ENCODE measurements at places on chromosomes 1 and 21.

- no peak for DNase-seq
Observed at GRCh38 chr1:55974714-55975441, 604.5 kb downstream of the PLPP3 start.

GRCh38 chr1:158327481-158327880, 3.9 kb downstream of the CD1B start:
- no peak for DNase-seq

GRCh38 chr21:17427157-17427556, 85.7 kb upstream of the CXADR start:
- DNase-seq, result no peak

- DNase-seq, result no peak
Observed at GRCh38 chr1:89200663-89201062, 1.9 kb upstream of the GBP4 start.

GRCh38 chr1:41341772-41342562, 19.3 kb upstream of the FOXO6 start:
- DNase-seq, result no peak

DNA sequence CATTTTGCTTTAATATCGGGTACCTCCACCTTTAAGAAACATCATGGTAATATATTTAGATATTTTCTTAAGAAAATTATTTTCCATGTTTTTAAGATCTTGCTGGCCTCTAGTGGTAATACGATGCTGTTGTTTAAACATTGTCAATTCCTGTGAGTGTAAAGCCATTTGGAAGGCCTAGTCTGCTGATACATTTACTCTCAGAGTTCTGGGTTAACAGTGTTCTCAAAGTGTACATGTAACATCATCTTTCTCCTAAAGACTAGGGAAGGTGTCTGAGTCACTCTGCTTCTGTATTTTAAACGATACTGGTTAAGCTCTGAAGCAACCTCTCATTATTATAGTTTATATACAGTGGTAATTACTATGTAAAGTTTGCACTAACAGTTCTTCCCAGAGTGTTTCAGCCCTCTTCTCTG, 189.1 kb downstream of the RASAL2 start:
- DNase-seq, result no peak

DNA sequence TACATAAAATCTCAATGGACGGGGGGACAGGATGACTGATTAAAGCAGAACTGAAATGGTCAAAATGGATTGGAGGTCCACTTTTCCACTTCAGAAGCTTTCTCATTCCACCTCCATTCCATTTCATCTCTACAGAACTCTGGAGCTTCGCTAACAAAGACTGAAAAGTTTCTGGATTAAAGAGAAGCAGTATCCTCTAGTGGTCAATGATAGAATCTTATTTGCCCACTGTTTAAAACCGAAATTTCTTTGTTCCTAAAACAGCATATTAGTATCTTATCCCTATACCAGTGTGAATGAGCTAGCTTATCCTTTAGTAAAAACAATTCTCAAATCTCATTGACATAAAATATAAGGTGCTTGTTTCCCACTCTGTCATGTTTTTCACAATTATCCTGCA, 890.6 kb downstream of the KCNT2 start:
- DNase-seq, result no peak

DNA sequence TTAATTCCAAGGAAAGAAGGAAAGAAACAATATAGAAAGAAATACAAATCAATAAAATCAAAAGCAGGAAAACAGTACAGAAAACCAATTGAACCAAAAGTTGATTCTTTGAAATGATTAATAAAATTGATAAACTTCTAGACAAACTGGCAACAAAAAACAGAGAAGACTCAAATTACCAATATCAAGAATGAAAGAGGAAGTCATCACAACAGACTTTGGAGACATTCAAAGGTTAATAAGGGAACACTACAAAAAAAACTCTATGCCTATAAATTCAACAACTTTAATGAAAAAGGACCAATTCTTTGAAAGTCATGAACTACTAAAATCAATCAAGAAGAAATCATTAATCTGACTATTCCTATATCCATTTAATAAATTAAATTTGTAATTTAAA, 329.3 kb upstream of the NR5A2 start:
- no peak for DNase-seq

- no peak for DNase-seq
Observed at GRCh38 chr1:20209471-20209870, 23.2 kb upstream of the PLA2G2C start.

DNA sequence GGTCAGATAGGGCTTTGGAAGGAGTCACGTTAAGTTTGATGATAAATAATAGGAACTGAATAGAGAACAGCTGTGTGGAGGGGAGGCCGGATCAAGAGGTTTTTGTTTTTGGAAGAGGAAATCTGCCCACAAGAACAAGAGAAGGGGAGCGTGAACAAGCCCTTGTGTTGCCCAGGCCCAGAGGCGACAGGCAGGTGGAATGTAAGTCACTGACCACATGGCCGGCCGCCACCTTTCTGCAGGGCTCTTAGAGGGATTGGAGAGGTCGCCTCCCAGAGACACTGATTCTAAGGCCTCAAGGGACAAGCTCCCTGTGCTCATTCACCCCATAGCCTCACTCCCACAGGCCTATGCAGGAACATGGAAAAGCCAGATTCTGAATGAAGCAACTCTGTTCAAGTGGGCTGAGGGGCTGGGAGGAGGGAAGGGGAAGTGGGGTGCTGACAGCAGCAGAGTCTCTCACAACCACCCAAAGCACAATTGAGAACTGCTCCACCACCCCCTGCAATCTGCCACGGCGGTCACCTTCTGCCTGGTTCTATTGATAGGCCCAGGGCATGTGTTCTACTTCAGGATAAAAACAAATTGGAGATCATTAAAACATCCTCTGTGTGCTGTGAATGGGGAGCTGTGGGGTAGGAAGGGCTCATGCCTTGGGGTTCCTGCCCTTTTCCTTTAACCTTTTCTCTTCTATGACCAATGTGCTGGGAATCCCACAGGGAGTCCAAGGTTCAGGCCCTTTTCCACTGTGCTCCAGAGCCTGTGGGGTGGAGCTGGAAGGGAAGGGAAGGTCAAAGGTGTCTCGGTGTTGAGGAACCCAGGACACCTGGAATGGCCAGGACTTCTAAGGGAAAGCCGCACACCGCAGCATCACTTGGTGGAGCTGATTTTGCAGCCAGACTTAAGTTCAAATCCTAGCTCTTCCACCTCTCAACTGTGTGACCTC, 63.3 kb upstream of the PARP1 start:
- no peak for DNase-seq

- DNase-seq, result no peak
Observed at GRCh38 chr1:216461466-216461865, 38.2 kb upstream of the USH2A start.

GRCh38 chr1:47631411-47631995, 193.7 kb downstream of the FOXD2 start:
- no peak for DNase-seq

GRCh38 chr1:91120936-91121335, 99.1 kb upstream of the ZNF644 start:
- DNase-seq, result no peak

DNA sequence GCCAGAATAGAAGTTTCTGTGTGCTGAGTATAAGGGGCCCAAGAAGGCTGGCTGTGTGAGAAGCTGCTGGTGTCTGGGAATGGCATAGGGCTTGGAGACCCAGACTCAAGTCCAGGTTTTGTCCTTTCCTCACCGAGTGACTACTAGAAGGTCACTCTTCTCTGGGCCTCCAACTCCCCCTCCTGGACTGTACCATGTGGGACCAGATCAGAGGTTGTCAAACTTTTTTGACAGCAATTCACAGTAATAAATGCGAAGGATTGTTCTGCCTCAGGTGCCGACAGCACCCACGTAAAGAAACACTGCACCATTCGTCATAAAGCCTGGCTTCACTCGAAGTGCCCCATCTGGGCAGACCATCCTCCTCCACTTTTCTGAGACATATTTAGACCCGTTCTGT, 29.0 kb downstream of the PKP1 start:
- no peak for DNase-seq

DNA sequence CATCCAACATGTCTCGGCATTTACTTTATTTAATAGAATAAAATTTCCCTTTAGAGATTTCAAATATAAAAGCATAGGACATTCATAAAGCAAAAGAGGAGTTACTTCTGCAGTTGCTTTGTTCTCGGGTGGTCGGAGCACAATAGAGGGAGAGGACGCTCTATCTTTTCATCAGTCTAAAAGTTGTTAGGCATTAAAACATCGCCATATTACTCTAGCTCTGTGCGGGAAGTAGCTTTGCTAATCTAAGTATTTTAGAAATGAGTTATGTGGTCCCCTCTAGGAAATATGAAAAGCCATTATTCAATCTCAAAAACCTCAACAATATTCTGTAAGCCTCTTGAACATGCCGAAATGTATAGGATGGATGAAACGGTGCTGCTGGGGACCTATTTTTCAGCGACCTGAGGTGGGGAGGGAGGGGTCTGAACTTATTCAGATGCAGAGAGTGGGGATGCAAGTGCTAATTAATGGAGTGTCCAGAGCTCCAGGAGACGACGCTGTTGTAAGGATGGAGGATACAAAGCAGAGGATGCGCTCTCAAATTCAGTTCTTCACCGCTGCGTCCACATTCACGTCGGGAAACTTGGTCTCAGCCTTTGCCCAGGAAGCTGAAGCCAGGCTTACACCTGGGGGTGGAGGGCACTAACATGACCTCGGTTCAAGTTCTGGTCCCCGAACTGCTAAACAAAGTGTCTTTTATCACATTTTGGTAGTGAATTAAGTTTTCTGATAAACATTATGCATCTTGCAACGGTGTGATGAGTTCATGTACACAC, 6.3 kb downstream of the CDKN2C start:
- no peak for DNase-seq

DNA sequence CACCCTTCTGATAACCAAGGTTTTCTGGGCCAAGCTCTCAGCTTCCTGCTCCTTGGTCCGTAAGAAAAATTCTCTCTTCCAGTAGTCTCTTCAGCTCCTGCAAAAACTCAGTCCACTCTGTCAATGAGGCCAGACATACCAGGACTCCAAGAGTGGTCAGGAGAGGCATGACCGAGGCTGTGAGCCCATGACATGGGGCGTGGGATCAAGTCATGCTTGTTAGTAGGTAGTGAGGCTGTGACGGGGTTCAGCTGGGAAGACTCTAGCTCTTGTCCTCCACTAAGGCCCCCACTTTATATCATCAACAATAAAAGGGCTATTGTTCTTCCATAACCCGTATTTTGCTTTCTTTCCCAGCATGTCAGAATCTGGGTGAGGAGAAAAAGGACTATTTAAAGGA, 10.1 kb upstream of the HCRTR1 start:
- no peak for DNase-seq

DNA sequence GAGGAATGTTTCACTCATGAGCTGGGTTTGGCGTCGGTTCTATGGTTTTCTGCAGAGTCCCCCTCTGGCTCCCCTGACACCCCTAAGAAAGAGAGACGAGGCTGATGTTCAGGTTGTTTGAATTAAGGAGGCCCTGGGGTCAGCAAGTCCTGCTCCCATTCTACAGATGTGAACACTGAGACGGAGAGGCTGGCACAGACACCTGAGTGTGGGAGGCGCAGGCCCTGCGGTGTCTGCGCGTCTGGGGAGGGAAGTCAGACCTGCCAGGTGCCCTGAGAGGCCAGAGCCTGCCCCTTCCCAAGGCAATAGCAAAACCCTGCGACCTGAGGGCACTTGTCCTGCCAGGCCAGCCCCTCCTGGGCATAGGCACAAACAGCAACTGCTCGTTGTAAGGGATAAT, 47.7 kb downstream of the MEGF6 start:
- DNase-seq, result no peak

DNA sequence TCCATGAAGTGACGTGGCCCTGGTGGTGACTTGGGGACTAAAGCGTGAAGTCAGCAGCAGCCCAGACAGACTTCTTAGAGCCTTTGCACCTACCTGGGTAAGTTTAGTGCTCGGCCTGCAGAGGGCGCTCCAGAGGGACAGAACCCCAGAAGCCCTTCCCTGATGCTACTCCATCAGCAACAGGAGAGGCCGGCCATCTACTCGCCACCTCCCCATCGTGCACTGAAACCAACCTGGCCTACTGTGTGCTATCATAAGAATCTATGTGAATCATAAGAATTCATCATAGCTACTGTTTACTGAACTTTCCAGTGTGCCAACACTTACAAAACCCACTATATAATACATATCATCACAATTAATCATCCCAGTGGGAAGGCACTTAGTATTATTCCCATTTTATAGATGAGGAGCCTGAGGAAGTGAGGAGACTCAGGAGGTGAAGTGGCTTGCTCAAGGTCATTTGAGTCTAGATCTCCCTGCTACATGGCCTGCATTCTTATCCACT, 7.9 kb upstream of the EDN2 start:
- DNase-seq, result no peak

- DNase-seq, result no peak
Observed at GRCh38 chr1:228736844-228737445, 1.7 kb downstream of the RHOU start.

- no peak for DNase-seq
Observed at GRCh38 chr1:59072583-59072947, 224.3 kb upstream of the FGGY start.

DNA sequence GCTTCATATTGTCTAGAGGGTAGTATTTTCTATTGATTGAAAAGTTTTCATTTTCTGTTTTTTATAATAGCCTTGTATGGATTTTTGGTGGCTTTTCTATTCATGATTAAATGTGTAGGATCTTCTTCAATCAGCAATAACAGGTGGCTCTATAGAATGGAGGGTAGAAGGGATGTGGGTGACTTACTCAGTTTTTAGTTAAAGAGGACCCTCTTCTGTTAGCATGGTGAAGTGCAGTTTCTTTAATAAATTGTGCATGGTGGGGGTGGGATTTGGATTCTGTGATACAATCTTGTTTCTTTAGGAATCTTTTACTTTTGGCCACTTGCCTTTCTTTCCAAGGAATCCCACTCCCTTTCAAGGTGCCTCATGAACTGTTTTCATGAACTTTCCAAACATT, 64.7 kb downstream of the SLC35A3 start:
- DNase-seq, result no peak

DNA sequence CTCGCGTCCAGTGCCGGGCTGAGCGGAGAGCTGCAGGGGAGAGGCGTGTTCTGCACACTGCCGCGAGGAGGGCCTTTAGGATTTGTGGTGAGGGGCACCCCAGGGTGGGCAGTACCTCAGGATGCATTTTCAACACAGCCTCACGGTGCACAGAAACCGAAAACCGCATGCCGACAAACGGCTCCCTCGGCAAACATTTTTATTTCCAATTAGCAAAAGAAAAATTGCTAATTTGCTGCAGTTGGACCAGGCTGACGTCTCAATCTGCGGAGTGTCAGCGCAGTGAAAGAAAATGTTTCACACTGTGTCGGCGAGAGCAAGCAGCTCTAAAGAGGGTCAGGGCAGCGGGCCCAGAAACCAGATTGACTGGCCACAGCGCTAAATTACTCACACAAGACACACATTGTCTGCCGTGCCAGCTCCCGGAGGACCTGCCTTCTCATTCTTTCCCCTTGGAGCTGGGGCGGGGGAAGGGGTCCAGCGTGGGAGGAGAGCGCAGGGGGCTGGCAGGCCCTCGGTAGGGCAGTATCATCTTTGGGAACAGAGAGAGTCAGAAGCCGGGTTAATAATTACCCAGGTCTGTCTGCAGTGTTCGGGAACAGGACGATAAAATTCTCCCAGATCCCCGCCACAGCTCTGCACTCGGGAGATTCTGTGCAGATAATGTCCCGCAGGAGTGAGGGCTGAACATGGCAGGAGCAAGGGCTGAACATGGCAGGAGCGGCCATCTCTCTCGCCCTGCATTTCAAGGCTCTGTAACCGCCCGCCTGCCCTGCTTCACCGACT, 150.2 kb downstream of the PRDM16 start:
- no peak for DNase-seq

GRCh38 chr21:43590194-43590593, 69.1 kb downstream of the HSF2BP start:
- no peak for DNase-seq

GRCh38 chr1:49036700-49037099, 260.0 kb upstream of the BEND5 start:
- no peak for DNase-seq

Data from effector CD4-positive, alpha-beta T cell (primary cell).